Nephron progenitor cell (in vitro differentiated cells): ENCODE measurements at places on chromosomes 4 and X.

DNA sequence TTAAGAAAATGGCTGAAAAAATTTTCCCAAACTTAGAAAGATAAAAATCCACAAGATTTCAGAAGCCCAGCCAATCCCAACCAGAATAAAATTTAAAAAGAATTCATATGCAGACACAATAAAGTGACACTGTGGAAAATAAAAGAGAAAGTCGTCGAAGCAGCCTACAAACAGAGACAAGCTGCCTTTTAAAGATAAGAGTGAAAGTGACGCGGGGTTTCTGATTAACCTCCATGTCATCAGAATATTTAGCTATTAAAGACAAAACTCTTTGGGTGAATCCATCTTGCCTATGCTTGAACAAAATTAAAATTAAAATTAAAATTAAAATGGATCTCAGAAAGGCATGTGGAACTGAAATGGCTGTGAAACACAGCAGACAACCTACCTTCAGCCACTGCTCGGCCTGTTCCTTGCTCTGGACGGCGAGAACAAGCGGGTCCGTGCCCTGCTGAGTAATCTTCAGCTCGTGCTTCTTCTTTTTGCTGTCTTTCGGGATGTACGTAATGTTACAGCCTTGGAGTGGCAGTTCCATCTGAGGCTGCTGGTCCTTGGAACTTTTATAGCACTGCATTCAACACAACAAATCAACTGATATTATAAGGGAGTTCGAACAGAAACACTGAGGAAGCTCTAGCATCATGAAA is 101.4 kb downstream of the AFAP1 start:
- DNase-seq, result no peak

DNA sequence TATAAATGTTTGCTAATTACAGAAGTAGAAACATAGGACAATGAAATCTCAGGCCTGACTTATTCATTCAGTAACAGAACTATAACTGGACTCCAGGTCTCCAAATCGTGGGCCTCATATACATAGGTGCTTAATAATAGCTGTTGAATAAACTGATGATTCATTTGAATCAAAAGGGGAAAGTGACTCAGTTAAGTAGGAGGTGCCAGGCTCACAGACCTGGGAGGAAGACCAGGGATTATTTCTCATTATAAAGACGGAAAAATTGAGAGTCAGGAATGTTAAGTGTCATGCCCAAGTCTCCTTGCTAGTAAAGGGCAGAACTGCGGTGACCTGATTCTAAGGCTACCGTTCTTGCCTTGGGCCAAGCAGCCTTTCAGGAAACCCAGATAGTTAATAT is 131.5 kb downstream of the HS3ST1 start:
- no peak for DNase-seq

- DNase-seq, result no peak
Observed at GRCh38 chr4:38948551-38948950, 80.9 kb downstream of the FAM114A1 start.

DNA sequence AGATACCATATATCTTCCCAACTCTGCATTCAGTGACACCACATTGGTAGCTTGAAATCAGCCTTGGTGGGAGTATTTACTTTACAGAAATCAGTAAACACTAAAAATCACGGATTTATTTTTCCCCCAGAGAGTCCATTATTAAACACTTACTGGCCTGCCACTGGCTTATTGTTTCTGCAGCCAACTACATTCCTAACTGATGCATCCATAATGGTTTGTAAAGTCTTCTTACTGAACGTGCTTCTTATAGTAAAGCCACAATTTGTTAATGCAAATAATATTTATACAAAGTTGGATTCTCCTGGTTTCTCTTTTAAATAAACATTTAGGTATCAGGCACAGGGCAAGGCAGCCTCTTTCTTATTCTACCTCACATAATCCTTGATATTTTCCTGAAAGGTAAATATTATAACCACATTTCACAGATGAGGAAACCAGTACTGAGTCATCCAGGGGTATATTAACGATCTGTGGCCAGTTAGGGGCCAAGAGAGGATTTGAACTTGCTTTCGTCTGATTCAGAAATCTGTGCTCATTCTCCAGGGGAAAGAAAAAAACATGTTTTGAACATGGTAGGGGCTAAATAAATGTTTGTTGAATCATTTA is 136.5 kb downstream of the RAB28 start:
- DNase-seq, result no peak

DNA sequence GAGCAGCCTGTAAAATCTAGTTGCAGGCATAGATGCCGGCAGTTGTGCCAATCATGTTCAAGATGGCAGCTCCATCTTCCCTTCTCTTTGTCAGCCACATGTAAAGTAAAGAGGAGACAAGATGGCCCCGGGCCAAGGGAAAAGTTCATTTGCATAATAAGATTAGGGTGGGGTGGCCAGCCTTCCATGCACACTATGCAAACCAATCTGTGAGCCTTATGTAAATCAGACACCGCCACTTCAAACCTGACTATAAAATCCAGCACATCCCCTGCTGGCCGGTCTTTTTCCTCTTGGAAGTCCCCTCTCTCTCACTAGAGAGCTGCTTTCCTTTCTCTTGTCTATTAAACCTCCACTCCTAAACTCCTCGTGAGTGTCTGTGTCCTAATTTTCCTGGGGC is 78.9 kb upstream of the CBR4 start:
- DNase-seq, result no peak

- no peak for DNase-seq
Observed at GRCh38 chr4:168384437-168385141, 66.0 kb upstream of the DDX60 start.

DNA sequence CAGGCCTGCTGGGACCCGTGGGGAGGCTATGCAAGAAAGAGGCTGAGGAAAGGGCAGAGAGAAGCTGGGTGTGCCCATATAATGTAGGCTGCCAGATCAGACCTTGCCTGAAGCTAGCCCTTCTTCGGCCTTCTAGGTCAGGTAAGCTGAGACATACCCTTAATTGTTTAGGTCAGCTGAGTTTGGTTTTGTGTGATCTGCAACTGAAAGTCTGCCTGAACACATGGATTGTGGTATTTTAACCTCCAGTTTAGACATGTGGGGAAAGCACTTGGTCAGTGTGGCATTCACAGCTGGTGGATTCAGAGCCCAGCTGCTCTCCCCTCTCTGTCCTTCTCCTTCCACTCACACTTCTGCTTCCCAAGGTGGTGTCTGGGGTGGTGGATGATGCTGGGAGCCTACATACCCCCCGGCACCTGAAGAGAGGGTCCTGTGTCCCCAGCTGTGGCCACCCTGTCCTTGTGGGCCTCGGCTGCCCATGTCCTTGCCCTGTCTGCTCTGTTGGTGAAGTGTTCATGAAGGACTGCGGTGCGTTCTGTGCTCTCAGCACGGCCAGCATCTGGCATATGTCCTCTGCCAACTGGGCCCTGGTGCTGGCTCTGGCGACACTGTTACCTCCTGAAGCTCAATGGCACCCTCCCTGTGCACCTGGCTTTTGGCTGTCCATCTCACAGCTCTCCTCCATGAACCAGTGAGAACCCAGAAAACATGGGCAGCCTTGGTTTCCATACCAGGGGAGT is 82.1 kb downstream of the NAT8L start:
- no peak for DNase-seq

- DNase-seq, result no peak
Observed at GRCh38 chr4:111231281-111231680, 608.4 kb upstream of the PITX2 start.

DNA sequence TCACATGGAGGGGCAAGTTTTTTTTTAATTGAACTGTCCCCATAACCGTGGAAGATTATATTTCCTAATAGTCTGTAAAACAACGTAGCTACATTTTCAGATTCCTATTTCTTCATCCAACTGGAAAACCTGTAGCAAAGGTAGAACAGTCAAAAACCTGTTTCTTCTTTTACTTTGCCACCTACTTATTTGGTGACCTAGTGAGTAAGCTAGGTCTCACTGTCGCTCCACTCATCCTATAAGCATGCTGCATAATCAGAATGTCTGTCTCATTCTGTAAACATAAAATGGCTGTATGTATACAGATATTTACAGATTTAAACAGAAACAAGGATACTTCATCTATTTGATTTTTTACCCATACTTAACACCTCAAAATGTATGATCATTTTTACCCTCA is 20.4 kb downstream of the MAML3 start:
- no peak for DNase-seq

DNA sequence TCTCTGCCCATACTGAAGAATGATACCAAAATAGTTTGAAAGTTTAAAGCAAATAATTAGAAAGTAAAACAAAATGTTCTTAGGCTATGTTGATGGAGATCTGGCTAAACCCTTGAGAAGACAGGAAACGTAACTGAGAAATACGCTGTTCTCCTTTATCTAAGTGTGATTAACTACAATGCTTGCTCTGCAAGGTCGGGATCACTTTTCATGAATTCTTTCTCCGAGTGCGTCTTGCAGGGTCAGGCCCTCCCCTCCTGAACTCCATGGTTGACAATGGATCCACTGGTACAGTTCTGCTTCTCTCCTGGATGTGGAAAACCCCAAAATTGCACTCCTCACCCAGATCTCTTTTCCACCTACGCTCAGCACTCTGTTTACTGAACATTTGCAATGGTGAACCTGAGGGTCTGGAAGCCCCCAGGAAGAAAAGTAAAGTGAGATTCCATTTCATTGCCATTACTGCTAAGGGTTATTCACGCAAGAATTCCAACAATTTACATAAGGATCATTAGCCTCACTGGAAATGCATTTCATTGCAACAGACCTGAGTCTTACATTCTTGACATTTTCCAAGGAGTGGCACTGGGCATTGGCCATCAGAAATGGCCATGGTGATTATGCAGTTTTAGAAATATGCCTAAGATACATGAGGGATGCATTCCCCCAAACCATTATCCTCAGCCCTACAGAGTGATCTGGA is 24.6 kb upstream of the WWC2 start:
- DNase-seq, result no peak

DNA sequence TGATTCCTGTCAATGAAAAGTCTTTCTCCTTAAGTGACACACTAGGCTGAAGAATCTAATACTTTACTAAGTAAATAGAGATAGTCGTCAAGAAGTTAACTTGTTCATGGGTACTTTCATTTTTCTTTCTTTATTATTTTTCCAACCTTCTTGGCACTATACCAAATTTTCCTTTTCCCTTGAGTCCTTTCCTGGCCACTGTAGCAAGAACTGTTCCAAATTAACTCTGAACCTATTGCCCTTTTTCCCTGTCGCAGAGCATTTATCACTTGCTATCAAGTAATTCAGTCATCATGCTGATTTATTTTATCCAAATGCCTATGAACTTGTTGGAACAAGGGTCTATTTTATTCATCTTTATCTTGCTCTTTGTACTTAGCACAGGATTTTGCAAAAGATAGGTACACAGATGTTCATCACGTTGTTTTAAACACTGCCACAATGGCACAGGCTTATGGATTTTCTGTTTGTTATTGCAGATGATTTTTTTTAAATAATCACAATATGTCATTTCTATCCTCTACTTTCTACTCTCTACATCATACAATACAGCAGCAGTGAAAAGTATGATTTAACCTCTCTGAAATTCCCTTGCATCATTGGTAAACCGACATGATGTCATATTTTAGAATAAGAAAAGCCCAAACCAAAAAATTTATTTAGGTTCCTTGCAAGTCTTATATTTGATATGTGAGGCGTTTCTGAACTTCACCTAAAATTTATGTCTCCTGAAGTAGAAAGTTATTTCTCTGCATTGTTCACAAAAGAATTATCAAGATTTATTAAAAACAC is 2352.3 kb downstream of the PCDH7 start:
- no peak for DNase-seq

DNA sequence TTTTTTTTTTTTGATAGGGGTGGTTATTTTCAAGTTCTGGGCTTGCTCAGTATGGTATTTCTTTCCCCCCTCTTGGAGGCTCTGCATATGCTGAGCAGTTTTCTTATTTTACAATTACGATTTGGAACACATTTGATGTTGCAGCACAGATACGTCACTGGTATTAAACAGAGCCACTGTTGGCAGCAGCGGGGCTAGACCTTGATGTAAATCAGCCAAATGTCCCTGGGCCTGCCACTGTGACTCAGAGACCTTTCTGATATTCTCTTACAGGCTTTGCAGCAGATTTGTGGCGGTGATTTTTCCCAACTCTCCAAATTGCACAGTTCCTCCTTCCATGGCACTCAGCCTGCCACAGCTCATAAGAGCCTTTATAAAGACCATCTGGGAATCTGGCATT is 81.1 kb downstream of the VMA21 start:
- no peak for DNase-seq

- no peak for DNase-seq
Observed at GRCh38 chr4:89129080-89129640, 17.8 kb downstream of the TIGD2 start.

DNA sequence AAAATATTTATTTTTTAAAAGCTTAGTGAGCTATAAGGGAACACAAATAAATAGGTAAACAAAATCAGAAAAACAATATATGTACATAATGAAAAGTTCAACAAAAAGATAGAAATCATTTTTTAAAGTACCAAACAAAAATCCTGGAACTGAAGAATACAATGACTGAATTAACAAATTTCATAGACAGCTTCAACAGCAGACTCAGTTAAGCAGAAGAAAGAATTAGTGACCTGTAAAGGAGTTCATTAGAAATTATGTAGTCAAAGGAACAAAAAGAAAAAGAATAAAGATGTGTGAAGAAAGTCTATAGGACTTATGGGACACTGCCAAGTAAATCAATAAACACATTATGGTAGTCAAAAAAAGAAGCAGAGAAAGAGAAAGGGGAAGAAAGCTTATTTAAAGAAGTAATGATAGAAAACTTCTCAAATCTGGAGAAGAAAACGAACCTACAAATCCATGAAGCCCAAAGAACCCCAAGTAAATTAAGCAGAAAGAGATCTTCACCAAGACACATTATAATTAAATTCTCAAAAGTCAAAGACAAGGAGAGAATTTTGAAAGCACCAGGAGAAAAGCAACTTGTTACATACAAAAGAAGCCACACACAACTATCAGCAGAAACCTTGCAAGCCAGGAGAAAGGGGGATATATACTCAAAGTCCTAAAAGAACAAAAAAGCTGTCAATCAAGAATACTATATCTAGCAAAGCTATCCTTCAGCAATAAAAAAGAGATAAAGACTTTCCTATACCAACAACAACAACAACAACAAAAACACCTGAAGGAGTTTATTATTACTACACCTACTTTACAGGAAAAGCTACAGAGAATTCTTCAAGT is 338.9 kb downstream of the PTTG2 start:
- DNase-seq, result no peak

- DNase-seq, result no peak
Observed at GRCh38 chrX:115957862-115958490, 212.6 kb upstream of the AGTR2 start.

DNA sequence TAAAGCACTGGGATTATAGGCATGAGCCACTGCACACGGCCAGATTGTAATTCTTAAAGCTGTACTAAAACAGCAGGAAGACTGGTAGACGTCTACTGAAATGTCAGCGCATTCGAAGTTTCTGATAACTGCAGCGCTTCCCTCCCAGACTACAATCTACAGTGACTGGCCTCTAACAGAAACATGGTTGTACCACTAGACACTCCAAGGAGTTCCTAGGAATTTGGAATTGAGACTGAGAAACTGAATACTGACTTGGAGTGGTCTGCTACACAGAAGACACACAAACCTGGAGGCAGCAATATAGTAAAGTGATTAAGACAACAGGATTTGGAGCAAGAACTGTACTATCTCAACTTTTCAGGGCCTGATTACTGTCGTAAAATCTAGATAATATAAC is 937 bp downstream of the HELQ start:
- DNase-seq, result no peak

- DNase-seq, result no peak
Observed at GRCh38 chrX:68894513-68895340, 65.9 kb downstream of the EFNB1 start.

- DNase-seq, result no peak
Observed at GRCh38 chr4:41496977-41497376, 41.0 kb upstream of the LIMCH1 start.

- DNase-seq, result no peak
Observed at GRCh38 chr4:55722132-55722531, 86.0 kb upstream of the NMU start.

GRCh38 chr4:98546910-98547594 is 111.4 kb downstream of the TSPAN5 start:
- peak; percentile 12 for DNase-seq
